ENCODE measurements at places on chromosomes 6 and 20.

DNA sequence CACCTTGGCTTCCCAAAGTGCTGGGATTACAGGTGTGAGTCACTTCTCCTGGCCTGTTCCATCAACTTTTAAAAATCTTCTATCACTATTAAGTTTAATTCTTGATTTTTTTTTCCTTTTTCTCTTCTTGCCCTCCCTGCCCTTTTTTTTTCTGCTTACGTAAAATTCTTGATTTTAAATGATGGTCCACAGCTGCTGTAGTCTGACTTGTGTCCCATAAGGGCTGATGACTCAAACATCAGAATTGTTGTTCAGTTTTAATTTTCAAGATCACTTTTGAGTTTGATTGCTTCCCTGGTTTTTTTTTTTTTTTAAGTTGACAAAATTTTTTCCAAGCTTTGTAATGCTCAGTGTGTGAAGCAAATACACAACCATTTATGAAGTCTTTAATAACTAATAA is 61.9 kb downstream of the CBFA2T2 start:
- no peak for DNase-seq

- no peak for DNase-seq
Observed at GRCh38 chr6:118984342-118984741, 49.4 kb upstream of the MCM9 start.

GRCh38 chr6:106084989-106085691 is 996 bp upstream of the PRDM1 start:
- no peak for DNase-seq

DNA sequence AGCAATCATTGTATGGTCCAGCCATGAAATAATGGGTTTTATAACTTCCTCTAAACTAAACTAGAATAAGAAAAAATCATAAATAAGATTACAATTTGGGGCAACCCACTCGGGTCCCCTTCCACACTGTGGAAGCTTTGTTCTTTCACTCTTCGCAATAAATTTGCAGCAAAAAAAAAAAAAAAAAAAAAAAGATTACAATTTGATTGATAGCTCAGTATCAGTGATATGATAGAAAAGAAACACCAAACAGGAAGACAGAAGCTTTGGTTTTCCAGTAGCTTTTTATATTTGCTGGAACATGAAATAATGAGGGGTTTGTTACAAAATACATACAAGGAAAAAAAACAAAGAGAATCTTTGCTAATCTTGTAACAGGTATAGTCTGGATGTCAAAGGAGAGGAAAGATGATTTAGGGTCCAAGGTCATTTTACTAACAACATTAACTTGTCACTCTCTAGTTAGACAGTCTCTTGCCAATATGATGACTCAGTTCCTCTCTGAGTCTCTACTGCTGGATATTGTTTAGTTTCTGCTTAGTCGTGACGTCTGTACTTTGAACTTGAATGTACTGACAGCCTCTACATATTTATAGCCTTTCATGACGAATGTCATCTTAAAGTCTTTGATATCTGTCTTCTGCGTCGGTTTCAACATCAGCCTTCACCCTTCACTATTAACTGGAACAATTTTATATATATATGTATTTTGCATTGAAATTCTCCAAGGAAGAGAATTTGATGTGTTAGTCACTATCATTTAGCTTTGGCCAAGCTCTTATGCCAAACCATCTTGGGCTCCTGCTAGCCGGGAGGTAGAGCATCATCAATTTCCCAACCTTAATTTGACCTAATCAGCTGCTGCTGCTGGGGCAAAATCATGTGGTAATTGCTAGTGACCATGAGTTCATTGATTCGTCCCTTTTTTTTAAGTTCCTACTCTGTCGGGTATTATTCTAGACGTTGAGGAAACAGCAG is 213.1 kb upstream of the STXBP5 start:
- DNase-seq: no peak

GRCh38 chr6:28838289-28838633 is 85.5 kb downstream of the TRIM27 start:
- DNase-seq: peak; percentile 80

GRCh38 chr20:9699181-9699580 is 139.7 kb downstream of the PAK5 start:
- DNase-seq: no peak

DNA sequence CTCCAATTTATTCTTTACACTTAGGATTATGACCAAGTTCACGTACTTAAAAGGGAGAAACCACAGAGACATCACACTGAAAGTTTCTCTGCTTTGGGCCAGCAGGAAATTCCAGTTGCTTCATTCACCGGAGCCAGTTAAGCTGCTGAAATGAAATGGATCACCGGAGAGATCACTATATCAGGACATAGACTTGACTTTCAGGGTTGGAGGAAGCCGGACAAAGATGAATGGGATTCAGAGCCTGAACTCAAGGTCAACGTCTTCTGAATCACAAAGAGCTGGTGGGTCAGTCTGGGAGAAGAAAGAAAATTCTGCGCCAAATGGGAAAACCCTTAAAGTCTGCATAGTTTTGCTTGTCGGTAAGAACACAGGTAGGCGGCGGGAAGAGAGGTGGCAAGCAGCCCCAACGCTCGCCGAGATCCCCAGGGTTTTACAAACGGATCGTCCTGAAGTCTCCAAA is 81.9 kb upstream of the CCDC28A start:
- no peak for DNase-seq

DNA sequence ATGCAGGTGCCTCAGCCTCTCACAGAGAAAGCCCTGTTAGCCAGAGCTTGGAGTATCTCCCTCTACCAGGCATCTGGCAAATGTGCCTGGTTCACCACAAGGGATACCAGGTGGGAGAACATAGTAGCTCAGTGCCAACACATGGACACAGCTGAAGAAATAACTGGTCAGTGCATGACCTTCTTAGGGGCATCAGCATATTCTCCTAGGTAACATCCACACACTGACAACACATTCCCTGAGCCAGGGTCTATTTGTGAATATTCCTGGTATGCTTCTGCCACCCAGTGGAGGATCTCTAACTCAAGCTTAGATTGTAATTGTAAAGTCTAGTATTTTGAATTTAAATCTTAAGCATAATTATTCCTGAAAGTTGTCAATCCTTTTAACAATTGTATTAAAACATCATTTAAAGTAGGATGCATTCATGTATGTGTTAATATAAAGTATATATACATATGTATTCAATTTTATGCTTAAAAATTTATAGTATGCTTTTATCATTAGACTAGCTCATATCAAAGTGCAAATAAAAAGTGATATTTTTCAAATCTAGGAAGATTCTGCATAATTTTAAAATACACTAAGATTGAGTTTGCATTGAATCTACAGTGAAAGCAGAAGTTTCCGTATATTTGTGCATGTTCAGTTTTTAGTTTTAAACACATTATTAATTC is 45.3 kb upstream of the COL21A1 start:
- no peak for DNase-seq

DNA sequence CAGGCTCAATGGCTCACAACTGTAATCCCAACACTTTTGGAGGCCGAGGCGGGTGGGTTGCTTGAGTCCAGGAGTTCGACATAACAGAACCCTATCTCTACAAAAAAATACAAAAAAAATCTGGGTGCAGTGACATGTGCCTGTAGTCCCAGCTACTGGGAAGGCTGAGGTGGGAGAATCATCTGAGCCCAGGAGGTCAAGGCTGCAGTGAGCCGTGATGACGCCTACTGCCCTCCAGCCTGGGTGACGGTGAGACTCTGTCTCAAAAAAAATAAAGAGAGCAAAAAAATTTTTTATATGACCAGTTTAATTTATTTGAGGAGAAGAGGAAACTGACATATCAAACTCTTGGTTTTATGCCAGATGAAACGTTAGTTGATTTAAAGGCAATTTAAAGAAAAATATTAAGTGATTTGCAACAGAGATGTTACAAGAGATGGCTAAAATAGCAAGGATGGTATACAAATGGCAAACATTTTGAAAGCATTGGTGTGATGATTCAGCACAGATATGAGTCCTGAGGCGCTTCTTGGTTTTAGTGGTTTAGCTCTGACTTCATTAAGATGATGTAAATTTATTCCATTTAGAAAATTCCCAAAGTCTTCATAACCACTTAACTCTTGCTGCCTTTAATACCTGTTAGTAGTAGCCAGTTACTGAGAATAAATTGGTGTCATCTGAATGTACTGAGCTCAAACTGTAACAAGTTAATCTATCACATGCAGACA is 17.7 kb downstream of the GTF2H5 start:
- DNase-seq: no peak

Measured in activated CD4-positive, alpha-beta T cell treated with anti-CD3 and anti-CD28 coated beads, Interleukin-2, amount 50 U/mL, for 24 hours (primary cell).